Hindlimb muscle (tissue), 1 donor: ENCODE measurements at places on chromosomes 1 and 21. TPM values are rescaled to one million over a fixed set of nuclear protein-coding genes. Genes with fewer than 3 reads are reported as not detected.

The PIK3R3 gene
- 12.8 TPM for polyA plus RNA-seq

The LINGO4 gene
- 0.40 TPM for polyA plus RNA-seq

The SLC9C2 gene
- not detected for polyA plus RNA-seq

The SAMD11 gene
- 2.7 TPM for polyA plus RNA-seq

The OR2T8 gene
- not detected for polyA plus RNA-seq

The IL20 gene
- not detected for polyA plus RNA-seq

The SPRR2F gene
- not detected for polyA plus RNA-seq

The PBX1 gene
- polyA plus RNA-seq, result 55.4 TPM

The AMY2B gene
- 16.0 TPM for polyA plus RNA-seq

The GPR3 gene
- polyA plus RNA-seq, result 0.49 TPM

The CD164L2 gene
- not detected for polyA plus RNA-seq
